NCI-H1436 (cell line): ENCODE measurements at places on chromosomes 1 and 21.

DNA sequence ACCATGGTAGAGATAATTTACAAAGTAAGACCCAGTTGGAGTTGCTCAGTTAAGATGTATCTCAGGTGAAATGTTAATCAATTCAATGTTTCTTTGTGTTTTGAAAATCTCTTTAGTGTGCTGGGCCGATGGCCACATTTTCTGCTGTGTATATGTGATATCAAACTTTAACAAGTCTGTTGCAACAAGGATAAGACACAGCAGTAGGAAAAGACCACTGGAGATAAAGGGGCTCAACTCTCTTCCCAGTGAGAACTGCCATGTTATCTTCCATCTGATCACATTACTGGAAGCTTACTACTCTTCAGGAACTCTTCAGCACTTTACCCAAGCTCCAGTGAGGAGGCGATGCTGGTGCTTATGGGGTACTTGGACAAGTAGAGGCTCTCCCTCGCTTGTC, 227.7 kb downstream of the NFIA start:
- no peak for DNase-seq

DNA sequence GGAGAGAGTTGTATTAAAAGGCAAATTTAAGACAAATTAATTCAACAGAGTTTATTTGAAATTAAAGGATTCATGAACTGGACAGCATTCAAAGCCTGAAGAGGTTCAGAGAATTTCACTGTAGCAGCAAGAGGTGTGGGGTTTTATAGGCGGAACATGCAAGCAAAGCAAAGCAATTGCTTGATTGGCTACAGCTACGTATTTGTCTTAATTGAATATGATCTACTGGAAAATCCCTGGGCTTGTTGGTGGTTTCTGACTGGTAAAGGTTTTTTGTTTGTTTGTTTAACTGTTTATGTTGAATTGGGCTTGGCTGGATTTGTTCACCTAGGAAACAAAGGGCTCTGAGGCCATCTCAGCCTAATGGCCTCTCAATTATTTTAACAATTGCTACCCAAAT, 61.5 kb downstream of the KCNK1 start:
- DNase-seq: no peak

DNA sequence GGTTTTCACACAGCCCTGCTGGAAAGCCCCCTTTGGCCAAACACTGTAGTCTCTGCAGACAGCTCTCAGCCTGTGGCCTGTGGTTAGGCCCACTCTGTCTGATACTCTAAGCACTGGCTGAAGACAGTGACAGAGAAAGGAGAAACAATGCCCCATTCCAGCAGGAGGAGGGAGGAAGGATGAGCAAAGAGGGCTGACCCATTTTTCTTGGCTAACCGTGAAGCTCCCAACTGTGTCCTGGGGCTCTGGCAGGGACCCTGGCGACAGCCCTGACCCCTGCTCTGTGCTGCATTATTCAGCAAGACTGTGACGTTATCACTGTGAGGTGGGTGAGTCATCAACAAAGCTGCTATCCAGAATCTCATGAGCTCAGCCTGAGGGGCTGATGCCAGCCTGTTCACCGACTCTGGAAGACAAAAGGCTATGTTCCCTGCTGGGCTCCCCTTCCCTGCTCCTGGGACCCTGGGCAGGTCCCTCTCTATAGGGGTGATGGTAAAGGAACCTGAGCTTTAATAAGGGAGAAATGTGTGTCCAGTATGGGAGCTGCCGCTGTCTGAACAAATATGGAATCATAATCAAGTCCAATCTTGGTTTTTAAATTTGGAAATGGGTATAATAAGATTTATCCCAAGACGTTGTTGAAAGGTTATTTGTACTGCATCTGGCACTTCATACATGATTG, 107.0 kb downstream of the RHOU start:
- DNase-seq: no peak

DNA sequence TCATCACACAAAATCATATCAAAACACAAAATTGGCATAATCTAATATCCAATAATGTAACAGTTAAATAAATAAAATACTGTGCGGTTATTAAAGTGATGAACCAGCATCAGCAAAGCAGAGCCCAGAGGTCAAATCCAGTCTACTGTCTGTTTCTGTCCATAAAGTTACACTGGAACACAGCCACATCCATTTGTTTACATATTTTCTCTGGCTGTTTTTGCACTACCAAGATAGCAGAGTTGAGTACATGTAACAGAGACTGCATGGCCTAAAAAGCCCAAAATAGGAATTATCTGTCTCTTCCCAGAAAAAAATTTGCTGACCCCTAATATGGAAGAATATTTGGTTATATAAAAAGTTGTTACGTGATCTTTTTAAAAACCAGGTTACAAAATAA, 242.2 kb upstream of the DMRTA2 start:
- no peak for DNase-seq

DNA sequence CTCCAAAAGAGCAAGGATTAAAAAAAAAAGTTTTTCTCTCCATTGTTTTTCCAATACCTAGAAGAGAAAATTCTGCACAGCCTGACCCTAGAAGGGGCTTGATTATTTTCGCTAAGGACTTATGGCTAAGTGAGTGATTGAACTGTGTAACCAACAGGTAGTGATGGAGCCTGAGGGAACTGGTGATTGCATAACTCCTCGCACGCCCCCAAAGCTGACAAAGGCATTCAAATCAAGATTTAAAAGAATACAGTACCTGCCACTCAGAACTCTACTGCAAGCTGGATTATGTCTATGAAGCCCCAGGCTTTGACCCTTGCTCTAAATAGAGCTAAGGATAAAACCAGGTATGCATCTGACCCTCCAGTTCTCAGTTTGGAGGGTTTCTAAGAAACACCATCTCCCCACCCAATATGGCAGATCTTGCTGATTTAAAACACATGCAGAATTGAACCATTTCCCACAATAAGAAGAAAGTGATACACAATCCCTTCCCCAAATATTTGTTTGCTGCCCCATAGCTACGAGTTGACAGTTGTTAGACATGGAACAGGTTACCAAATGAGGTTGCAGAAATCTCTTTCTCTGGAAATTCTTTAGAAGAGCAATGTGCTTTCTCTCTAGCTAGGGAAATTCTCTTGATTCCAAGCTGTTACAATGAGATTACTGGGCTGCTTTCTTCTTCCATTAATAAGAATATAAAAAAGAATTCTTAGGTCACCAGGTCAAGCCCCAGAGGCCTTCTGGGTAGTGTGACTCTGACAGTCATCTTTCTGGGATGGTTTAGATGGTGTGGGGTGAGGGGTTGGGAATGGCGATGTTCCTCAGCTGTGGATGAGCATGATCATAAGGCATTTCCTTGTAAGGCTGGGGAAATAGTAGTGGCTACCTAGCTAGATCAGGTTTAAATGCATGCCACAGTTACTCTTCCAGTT, 35.1 kb downstream of the FGGY start:
- no peak for DNase-seq

DNA sequence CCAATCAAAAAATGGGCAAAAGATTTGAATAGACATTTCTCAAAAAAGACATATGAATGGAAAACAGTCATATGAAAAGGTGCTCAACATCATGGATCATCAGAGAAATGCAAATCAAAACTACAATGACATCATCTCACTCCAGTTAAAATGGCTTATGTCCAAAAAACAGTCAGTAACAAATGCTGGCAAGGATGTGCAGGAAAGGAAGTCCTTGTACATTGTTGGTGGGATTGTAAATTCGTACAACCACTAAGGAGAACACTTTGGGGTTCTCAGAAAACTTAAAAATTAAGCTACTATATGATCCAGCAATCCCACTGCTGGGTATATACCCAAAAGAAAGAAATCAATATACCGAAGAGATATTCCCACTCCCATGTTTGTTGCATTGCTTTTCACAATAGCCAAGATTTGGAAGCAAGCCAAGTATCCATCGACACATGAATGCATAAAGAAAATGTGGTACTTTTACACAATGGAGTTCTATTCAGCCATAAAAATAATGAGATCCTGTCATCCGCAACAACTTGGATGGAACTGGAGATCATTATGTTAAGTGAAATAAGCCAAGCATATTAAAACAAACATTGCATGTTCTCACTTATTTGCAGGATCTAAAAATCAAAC, 17.9 kb downstream of the GBP5 start:
- DNase-seq: no peak

DNA sequence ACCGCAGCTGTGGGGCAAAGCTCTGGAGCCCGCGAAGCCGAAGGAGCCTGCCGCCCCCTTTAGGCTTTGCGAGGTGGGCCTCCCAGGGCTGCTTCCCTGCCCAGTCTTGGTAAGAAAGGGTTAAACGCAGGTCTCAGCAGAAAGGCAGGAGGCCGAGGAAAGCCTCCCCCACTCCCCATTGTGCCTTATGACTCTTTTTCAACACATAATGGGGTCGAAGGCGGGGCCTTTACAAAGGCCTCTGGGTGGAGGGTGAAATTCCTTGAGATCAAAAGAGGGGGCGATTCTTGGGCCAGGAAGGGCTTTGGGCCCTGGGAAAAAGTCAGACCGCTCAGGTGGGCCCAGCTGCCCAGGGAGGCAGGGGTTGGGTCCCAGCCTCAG, 880 bp downstream of the ALPL start:
- no peak for DNase-seq

GRCh38 chr1:163063143-163063542, 6.0 kb upstream of the RGS4 start:
- DNase-seq: no peak

GRCh38 chr1:42552636-42553035, 89.5 kb downstream of the CCDC30 start:
- DNase-seq: no peak

DNA sequence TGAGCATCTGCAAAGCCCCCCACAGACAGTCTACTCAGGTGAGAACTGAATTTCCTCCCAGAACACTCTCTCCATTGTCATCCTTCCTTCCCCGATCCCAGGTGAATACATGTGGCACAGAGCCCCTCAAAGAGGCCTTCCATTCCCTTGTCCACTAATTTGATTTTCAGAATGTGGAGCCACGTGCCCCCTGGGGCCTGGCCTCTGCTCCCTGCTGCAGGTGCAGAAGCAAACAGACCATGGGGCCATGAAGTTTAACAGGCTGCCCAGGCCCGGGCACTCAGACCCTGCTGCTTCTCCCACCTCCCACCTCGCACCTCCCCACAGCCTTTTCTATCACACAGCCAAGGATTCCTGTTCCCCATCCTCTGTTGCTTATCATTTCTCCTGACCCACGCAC, 243.8 kb upstream of the RAB4A start:
- DNase-seq: no peak

DNA sequence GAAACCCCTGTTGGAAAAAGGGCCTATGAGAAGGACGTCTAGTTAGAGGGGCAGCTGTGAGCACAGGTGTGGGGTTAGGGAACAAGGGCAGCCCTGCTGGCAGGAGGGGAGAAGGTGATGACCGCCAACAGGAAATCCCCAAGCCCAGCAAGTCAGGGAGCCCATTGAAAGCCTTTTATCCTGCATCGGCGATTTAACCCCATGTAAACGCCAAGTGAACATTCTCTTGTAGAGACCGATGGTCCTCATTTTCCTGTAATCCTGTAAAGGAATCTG, 1.1 kb upstream of the BSND start:
- no peak for DNase-seq

DNA sequence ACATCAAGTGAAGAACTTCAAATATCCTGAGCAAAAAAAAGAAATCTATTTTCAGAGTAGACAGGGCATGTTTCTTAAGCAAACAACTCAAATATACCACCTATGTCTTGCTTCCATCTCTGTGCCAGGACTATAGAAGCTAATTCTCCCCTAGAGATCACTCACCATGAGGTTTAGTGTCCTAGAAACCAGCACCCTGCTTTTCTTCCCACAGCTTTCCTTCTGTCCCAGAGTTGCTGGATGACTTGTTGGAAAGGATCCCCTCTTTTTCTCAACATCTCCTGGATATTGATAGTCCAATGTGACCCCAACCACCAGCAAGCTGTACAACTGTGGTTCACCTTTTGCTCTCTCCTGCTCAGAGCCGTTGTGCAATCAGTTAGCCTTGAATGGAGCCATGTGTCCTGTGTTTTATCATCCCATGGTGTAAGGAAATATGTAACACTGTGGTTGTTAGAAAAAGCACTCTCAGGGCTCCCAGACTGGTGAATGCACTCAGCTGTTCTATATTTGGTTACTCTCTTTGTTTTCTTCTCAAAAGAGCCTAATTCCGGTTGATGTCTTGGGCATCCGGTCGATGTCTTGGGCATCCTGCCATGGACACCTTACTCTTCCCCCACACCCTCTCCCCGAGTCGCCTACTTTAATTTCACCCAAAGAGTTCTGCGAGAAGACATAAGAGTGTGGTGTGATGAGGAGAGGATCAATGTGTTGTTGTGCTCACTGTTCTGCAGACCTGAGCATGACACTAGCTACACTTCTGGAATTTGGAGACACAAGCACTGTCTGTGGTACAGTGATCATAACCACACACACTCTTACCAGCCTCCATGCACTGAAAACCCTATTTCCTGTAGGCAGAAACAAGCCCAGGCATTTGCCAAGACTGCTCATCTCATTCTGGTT, 1.7 kb downstream of the TNFSF4 start:
- no peak for DNase-seq

DNA sequence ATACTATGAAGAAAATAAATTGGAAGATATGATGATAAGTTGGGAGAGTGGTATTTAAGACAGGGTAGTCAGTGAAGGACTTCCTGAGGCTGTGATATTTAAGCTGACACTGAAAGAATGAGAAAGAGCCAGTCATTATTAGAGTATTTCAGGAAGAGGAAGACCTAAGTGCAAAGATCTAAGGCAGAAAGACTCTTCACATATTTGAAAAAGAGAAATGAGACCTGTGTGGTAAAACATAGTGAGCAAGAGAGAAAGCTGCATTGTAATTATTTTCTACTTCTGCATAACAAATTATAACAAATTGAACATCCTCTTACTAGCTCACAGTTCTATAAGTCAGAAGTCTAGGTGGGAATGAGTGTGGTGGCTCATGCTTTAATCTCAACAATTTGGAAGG, 34.6 kb upstream of the DOCK7 start:
- no peak for DNase-seq

DNA sequence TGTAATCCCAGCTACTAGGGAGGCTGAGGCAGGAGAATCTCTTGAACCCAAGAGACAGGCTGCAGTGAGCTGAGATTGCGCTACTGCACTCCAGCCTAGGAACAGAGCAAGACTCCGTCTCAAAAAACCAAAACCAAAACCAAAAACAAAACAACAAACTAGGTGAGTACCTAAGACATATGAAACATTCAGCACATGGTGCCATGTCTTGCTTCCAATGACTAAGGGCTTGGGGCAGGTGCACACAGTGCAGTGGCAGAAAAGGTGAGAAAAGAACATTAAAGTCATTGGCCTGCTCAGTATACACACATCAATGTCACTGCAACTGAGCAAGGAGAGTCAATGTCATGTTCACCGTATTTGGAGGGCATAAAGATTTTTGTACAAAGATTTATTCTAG, 4.1 kb upstream of the ACTA1 start:
- DNase-seq: no peak

GRCh38 chr1:24199291-24199900, 12.3 kb upstream of the IFNLR1 start:
- peak; percentile 69 for DNase-seq

GRCh38 chr1:210771131-210771530, 362.8 kb downstream of the KCNH1 start:
- no peak for DNase-seq

- DNase-seq: no peak
Observed at GRCh38 chr1:193629875-193630274, 443.5 kb upstream of the B3GALT2 start.

GRCh38 chr1:44084998-44085675, 33.5 kb upstream of the KLF17 start:
- no peak for DNase-seq
